ENCODE measurements at places on chromosomes 6 and 20. TPM values are rescaled to one million over a fixed set of nuclear protein-coding genes. Genes with fewer than 3 reads are reported as not detected.

SLC32A1 gene
- not detected for total RNA-seq

PAQR8 gene
- total RNA-seq: 9.7 TPM

TRDN gene
- total RNA-seq: not detected

IP6K3 gene
- 5.8 TPM for total RNA-seq

ZNF391 gene
- total RNA-seq: 2.6 TPM

ARG1 gene
- total RNA-seq: 16.5 TPM

TBC1D32 gene
- 8.6 TPM for total RNA-seq

KHDC1L gene
- not detected for total RNA-seq

CLDN20 gene
- total RNA-seq: not detected

CLPSL1 gene
- not detected for total RNA-seq

GGT7 gene
- total RNA-seq: 9.7 TPM

POLH gene
- 18.4 TPM for total RNA-seq

ULBP3 gene
- total RNA-seq: 2.2 TPM

RAB32 gene
- 52.4 TPM for total RNA-seq

EPPIN gene
- total RNA-seq: not detected

Data from spleen (tissue), 13 donors.